ENCODE measurements at places on chromosomes 5 and 9.

- DNase-seq, result no peak
Observed at GRCh38 chr5:114191441-114191840, 170.4 kb upstream of the KCNN2 start.

- DNase-seq, result no peak
Observed at GRCh38 chr5:54296386-54296785, 14.0 kb downstream of the ARL15 start.

DNA sequence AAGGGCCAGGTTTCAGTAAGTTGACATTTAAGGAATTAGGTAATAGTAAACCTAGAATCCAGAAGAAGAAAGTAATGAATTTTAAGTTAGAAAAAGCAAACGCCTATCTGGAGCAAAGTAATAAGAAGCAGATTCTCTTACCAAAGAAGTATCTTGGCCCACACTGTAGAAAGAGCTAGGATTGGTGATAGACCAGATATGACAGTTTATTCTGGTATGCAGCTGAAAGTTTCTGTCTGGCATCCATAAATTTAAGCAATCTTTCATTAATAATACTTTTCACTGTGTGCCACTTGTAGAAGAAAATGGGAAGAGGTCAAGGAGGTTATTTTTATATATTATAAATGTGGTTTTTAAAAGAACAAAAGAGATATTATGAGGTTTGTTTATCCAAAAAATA is 3.0 kb downstream of the RECK start:
- DNase-seq, result no peak

DNA sequence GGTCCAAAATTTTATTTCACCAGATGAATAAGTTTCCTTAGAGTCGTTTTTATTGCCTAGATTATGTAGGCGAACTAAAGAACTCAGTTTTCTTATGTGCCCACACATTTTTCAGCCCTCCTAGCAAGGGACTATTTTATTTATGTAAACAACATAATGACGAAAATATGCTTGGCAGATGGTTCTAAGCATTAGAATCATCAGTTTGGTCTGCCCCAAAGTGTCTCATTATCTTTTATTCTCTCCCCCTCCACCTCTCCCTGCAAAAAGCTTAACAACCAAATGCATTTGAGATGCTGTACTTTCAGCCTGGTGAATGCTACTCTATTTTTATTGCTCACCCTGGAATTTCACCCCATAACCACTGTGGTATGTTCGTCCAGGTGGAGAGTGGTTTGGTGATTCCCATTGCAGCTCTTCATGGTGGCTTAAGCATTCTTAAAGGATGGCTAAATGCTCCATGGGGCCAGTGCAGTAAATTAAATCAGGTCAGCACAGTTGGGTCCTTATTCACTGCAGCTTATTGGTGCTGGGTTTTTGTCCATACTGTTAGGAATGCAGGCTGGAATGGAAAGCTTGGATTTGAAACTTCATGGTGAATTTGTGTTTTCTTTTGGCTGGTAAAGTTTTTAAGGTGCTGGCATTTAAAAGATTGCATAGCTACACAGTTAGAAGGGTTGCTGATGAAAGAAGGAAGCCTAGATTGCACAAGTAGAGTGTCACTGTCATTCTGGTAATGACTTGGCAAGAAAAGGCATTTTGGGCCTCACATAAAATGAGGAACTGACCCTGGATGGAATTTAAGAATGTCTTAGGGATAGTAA is 39.2 kb downstream of the TLE4 start:
- DNase-seq, result no peak

- no peak for DNase-seq
Observed at GRCh38 chr5:31763424-31763823, 124.5 kb downstream of the PDZD2 start.

GRCh38 chr5:149045089-149045460 is 17.8 kb downstream of the SH3TC2 start:
- DNase-seq, result no peak

- DNase-seq, result no peak
Observed at GRCh38 chr5:88719434-88719833, 163.6 kb downstream of the MEF2C start.

- no peak for DNase-seq
Observed at GRCh38 chr5:65790371-65791163, 68.6 kb downstream of the NLN start.

GRCh38 chr9:110121170-110121569 is 86.8 kb downstream of the C9orf152 start:
- DNase-seq, result no peak

DNA sequence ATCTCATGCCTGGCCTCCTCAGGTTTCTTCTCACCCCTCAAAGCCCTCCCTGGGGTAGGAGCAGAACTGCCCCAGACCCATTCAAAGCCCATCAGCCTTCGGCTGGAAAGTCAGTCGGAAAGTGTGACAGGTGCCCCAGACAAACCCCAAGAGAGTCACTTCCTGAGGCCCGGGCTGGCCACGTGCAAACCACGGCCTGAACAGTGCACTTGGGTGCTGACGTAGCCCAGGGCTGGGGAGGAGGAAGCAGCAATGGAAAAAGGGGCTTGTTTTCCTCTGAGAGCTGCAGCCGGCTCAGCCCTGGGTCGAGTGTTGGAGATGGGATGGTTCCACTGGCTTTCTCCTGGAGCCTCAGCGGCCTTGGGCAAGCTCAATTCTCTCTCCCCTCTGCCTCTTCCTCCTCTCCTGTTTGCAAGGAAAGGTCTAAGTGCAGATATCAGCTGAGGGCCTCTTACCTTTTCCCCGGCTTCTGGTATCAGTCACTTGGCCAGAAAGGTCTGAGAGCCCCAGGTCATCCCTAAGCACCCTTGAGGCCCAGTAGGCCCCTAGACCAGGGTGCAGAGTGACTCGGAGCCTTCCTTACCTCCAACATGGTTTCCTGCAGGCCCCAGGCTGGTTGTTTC is 5.9 kb upstream of the EGR1 start:
- peak; percentile 39 for DNase-seq

DNA sequence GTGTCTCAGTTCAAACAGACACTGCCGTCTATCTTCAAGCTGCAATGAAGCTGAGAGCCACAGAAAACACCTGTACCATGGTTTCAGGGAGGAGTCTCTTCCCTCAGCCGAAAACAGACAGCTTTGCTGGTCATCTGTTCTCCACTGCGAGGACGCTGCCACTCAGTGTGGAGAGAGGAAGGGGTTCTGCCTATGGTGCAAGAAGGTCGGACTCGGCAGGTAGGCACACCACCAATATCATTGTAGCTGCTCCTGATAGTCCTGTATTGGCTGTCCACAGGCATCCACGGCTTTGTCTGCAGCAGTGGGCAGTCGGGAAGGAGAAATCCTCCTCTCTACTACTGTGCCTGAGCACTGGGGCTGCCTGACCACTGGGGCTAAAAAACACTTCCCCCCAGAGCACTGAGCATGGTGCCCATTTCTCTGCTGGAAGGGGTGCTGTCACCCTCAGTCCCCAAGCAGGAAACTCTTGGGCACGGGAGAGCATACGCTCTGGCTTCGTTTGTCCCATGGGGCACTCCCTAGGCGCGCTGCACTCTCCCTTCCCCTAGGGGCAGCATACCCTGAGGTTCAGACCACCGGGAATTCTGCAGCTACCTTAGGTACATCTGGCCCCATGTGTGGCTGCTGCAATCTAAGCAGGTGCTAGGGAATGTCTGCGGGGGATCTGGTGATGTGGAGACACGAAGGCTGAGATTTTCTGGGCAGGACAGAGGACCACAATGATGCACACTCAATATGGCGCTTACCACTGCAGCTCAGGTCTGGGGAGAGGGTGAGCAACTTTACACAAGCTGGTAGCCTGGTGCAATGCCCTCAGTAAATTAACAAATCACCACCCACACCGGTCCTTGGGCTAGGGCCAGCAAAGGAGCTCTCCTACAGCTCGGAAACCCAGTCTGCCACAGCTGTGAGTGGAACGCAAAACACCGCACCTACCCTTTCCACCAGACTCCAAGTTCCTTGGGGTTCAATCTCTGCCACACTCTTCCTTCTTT is 880.9 kb upstream of the SEMA6A start:
- DNase-seq, result no peak

DNA sequence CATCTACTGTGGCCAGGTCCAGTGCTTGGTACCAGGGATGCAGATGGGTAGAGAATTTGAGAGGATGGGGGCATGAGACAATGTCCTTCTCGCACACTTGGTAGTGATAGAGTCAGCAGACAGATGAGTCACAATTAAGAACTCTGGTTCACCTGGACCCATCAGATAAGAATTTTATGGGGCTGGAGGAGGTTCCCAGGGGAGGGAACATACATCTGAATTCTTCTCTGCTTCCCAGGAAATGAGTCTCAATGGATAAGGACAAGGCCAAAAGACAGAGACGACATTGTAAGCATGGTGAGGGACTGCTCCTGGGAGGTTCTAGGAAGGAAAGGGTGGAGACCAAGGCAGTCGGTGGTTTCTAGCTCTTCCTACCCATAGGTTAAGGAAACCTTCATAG is 5.3 kb downstream of the SLC4A9 start:
- no peak for DNase-seq

- no peak for DNase-seq
Observed at GRCh38 chr5:107955321-107955720, 284.6 kb upstream of the EFNA5 start.

DNA sequence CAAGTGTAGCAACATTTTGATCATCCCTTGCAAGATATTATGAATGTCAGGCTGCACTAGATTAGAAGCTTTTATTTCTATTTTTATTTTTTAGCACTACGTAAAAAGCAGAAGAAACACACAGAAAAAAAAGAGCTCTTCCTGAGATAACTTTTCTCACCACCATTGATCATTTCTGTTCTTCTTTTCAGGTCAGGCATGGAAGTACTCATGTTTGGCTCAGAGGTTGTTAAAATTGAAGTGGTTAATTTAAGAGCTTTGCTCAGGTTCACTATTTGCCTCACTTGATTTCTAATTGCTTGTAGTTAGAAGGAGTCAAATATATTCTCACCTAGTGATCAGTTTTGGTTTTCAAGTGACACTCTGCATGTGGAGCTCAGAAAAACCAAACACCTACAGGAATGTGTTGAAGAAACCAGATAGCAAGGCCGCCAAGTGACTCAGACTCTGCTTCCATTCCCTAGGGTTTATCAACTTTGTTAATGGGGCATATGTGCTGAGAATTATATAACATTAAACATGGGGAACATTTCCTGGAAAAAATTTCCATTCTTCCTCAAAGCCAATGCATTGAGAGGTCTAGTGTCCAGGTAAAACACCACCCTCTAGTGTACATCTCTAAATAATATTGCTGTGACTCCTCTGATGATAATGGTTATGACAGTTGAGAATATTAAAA is 679.8 kb downstream of the CETN3 start:
- no peak for DNase-seq

GRCh38 chr5:9265441-9266287 is 280.2 kb downstream of the SEMA5A start:
- DNase-seq, result peak; percentile 26

DNA sequence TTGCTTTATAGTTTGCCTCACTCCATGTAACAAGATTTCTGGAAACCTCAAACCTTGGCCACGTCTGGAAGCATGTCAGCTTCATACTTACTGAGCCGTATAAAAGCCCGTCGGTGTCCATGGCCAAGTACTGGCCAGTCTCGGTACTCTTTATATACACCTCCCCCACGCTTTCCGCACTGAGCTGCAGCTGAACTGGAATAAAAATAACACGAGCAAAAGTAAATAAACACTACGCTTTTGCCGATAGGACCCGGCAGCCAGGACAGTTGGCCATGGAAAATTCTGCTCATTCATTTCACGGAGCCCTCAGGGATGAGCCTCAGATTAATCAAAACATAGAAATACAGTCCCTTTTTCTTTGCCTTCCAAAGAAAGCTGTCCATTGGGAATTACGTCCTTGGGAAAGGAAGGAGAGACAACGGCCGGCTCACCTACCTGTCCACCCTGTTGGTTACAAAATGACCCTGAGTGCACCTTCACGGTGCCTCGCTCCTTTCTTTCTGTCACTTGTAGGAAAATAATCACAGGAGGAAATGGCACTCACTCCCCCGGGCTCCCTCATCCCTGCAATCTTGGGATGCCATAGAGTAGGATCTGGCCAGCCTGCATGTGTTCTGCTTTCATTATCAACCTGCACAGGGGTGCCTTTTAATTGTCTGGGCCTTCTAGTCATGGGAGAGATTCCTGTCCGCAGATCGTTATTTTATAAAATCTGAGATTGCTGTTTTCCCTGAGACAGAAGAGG is 85.1 kb downstream of the FGF1 start:
- peak; percentile 80 for DNase-seq

DNA sequence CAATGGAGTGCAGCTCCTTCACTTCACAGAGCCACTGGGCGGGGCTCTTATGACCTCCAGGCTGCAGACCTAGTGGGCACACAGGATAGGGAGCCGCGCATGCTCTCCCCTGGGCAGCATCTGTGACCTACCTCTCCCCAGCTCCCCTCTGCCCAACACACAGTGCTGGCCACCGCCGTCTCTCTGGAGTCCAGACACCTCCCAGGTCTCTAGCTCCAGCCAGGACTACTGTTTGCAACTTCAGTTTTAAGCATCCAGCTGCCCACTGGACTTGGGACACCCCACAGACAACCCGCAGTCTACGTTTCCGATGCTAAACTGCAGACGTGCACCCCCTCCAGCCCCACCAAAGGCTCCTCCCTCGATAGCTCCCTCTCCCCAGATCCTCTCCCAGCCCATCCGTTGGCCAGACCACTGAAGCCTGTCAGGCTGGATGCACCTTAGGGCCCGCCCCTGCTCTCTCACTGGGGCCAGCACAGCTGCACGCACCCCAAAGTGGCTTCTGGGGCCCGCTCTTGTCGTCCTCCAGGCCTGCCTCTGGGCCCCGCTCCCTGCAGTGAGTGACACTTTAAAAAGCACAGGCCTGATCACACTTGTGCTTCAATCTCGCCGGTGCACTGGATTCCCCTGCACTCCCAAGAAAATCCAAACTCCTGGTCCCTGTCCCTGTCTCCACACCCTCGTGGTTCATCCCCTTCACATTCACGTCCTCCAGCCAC is 11.3 kb downstream of the FLT4 start:
- DNase-seq, result no peak

DNA sequence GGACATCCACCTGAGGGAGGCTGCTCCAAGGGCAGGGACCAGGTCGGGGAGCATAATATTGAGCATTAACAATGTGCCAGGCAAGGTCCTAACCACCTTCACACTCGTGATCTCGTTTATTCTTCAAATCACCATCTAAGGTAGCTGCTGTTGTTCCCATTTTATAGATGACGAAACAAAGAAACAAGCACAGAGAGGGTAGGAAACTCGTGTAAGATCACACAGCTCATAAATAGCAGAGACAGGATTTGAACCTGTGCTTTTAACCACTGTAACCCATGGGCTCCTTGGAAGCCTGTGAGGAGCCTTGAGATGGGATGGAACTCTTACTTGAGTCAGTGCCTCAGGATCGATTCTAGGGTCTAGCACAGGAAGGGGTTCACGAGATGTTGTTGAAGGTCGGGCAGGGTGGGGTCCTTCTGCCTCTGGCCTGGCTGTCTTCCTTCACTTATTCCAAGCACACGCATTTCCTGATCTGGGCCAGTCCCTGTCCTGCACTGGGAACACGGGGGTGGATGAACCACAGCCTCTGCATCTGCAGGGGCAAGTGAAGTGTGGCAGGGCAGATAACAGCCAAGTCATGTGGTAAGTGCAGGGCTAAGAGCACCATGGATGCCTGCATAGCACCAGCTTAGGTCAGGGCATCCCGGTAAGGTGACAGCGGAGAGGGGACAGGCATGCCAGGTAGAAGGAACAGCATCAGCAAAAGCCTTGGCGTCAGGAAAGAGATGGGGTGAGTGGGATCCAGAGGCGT is 188.1 kb downstream of the MELK start:
- DNase-seq, result no peak

Data from heart right ventricle (tissue), 16 donors.